Stimulated activated CD4-positive, alpha-beta T cell treated with anti-CD3 and anti-CD28 coated beads, TNF-alpha, amount 100 ng/mL, for 48 hours (primary cell): ENCODE measurements at places on chromosomes 5 and 9.

- DNase-seq, result no peak
Measured at GRCh38 chr9:37220971-37221370, 100.6 kb downstream of the ZCCHC7 start.

DNA sequence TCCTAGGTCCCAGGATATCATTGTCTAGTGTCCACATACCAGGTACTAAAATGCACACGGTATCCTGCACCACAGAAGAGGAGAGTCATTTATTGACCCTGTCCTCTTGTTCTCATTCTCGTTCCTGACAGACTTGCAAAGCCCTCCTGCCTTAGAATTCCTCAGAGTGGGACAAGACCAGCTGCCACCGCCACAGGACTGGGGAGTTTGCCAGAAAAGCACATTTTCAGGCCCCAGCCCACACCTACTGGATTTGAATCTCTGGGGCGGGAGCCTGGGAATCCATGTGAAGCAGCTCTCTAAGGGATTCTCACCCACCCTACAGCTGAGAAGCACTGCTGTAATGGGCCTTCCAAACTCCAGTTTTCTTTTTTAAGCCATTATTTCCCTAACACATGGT lies 68.0 kb upstream of the FANCC start:
- no peak for DNase-seq

GRCh38 chr9:132662152-132662945 lies 7.4 kb downstream of the DDX31 start:
- no peak for DNase-seq

DNA sequence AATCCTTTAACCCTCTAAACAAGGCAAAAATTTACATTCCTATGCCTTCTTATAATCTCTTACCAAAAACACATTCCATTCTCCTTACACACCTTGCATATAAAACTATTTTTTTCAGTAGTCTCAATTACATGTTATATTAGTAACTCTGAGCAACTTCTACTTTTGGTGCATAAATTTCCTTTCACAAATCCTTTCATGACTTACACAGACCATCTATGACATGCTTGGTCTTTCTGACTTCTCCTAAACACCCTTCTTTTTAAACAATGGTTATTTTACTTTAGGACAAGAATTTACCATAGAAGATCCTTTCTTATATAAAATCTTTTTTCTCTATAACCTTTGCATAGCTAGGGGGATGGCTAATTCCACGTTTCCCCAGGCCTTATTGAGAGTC lies 208.0 kb upstream of the ARRDC3 start:
- no peak for DNase-seq

DNA sequence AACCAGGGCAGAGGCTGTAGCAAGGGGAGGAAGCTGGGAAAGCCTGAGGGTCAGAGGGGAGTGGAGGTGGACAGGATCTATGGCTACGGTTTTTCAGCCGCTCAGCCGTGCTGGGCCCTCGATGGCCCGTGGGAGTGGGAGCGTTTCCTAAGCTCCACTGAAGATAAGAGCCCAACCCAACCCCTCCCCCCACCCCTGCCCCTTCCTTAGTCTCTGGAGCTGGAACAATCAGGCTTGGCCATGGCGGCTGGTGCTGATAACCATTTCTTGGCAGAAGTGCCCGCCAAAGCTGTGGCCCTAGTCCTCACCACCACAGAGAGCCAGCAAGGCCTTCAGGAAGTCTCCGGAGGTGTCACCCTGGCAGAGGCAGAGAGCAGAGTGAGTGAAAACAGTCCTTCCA lies 20.3 kb upstream of the TNIP1 start:
- no peak for DNase-seq

DNA sequence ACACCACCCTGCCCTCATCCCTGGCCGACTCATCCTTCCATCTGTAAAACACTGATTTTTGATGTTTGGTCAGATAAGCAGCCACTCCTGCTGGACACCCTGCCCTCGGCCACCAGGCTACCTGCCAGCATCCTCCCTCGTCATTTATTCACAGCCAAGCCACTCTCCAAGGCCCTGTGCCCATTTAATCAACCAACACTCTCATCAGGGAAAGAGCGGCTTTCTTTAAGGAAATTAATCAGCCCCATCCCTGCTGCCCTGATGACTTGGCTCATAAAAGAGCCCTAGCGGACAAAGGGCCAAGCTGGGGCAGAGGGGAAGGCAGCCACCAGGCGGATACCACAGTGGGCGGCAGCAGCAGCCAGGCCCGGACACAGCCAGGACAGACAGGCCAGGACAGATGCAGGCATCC lies 52.4 kb downstream of the GOLM1 start:
- DNase-seq, result no peak
